ENCODE measurements at places on chromosomes 11 and 22. TPM values are rescaled to one million over a fixed set of nuclear protein-coding genes. Genes with fewer than 3 reads are reported as not detected.

Gene MAPK11
- total RNA-seq: 10.8 TPM

Gene ZNRF3
- total RNA-seq: 6.3 TPM

Gene ART1
- total RNA-seq: not detected

Gene DNAJB7
- not detected for total RNA-seq

Gene MYOD1
- not detected for total RNA-seq

Gene OR2AG1
- not detected for total RNA-seq

Gene SGSM1
- 0.50 TPM for total RNA-seq

Gene BTG4
- total RNA-seq: not detected

Gene SLC17A6
- total RNA-seq: not detected

Gene DBX1
- total RNA-seq: not detected

Gene SLC37A2
- total RNA-seq: 0.57 TPM

Gene CAPRIN1
- total RNA-seq: 320 TPM

Measured in thoracic aorta endothelial cell (primary cell).